ENCODE measurements at places on chromosomes 2 and 18.
A peak's percentile ranks its signal among the peaks of the same experiment; 100 is the strongest.

GRCh38 chr18:21074336-21075323 lies 37.0 kb downstream of the ROCK1 start:
- DNase-seq, result no peak

DNA sequence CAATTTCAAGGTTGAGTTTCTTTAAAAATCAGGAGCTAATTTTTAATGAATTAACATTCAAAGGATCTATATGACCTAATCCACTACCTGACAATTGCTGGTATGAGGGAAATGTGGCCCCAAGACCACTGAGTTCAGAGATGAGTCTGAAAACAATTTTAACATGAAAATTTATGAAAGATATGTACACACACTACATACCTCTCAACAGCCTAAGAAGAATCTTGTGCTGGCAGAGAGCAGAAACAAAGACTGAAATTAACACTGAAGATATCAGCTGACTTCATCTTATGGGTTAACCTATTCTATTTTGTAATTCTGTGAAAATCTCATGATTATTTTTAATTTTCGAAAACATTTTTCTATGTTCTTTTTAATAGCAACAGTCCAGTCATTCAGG lies 1.7 kb downstream of the FAP start:
- DNase-seq, result no peak

GRCh38 chr2:229196448-229196847 lies 74.6 kb downstream of the PID1 start:
- no peak for DNase-seq

DNA sequence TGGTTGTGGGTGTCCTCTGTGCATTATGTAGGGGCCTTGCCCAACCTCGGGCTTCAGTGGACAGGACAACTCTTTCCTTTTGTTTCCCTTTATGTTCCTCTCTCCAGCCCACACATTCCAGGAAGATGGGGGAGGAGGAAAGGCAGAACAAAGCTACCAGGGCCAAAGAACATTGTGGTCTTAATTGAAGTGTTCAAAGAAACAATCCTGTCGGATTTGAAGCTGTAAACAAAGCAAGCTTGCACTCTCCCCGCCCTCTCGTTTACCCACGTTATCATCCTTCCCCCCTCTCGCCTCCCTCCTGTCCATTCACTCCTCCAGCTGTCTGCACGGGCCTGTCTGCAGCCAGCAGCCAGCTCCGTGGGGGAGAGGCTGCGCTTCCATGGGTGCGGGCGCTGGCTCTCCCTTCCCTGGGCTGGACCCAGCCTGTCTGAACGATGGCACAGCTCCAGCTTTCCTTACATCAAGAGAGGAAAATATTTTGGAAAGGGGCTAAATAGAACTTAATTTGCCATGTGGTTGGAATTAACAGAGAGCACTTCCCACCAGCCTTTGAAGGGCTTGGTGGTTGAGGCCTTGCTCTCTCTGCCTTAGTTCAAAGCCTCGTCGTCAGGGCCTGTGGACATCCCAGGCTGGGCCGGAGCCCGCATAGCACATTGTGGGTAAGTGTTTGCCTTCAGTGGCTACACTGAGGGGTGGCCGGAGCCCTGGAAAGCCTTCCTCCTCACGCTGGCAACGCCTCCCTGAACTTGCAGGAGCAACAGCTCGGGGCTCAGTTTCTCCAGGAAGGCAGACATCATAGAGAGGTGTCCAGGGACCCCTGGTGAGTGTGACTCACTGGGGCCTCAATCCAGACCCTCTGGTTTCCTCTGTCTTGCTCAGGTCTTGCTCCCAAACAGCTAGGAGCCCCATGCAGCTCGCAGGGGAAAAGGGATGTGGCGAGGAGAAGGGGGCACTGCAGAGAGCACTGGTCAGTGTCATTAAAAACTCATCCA lies 60.6 kb upstream of the HS6ST1 start:
- no peak for DNase-seq

DNA sequence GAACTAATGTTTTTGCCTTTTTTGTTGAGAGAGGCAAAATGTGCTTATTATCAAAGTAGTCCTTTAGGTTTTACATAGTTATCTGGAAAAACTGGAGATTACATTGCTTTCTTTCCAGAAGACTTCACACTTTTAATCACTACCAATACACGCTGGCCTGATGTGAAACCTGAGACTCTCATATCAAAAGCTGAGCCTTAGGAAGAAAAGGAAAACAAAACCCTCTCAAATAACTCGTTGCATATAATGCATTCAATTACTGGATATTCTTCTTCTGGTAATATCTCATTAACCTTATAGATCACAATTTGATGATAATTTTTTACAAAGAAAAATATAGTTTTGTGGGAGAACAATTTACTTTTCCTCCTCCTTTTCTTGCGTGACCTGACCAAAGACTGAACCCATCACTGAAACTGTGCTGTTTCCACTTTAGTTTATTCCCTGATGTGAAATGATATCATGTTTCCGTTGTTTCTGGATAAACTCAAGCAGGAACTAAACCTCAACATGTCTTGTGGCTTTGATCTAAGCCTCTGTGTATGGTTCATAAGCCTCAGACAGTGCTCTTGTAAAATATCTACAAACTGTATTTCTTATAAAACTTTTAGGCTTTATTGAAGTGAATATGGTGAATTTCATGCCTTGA lies 332.4 kb downstream of the GULP1 start:
- DNase-seq, result no peak

DNA sequence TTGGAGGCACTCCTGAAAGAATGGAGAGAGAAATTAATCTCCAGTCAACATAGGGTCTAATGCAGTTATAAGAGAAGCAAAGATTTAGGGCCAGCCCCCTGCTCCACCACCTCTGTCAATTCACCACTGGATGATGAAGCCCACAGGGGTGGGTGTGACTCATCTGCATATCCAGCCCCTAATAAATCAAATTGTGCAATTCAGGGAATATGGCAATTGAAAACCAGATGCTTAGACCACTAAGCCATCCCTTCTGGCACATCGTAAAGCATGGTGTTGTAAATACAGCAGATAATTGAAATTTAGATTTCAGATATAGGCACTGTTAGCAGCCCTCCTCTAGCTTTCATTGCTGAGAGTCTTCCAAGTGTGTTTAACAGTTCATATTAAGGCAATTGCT lies 541.4 kb downstream of the PARD3B start:
- no peak for DNase-seq

DNA sequence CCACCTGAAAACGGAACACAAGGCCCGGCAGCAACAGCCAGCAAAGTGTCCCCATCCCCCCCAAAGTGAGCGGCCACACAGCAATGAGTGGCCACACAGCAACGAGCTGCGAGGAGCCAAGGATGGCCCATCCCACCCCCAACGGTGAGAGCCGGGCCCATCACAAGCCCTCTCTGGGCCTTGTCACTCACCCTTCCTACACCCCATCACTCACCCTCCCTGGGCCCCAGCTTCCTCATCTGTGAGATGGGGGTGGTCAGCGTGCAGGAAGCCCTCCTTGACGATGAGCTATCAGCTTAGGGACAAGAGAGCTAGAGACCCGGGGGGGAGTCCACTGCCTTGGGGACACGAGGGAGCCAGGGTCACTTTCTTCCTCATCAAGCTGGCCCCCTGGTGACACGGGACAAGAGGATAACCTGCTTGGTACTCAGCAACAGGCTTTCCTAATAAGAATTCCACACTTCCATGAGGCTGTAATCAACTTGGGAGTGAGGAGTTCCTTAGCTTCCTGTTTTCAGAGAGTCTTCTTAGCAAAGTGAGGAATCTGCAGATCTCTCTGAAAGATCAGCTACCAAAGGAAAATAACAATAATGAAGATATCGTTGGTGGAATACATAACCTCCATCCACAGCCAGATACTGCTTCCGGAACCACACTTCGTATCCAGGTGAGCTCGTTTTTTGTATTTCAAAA lies 92.8 kb downstream of the HDAC4 start:
- DNase-seq, result no peak

DNA sequence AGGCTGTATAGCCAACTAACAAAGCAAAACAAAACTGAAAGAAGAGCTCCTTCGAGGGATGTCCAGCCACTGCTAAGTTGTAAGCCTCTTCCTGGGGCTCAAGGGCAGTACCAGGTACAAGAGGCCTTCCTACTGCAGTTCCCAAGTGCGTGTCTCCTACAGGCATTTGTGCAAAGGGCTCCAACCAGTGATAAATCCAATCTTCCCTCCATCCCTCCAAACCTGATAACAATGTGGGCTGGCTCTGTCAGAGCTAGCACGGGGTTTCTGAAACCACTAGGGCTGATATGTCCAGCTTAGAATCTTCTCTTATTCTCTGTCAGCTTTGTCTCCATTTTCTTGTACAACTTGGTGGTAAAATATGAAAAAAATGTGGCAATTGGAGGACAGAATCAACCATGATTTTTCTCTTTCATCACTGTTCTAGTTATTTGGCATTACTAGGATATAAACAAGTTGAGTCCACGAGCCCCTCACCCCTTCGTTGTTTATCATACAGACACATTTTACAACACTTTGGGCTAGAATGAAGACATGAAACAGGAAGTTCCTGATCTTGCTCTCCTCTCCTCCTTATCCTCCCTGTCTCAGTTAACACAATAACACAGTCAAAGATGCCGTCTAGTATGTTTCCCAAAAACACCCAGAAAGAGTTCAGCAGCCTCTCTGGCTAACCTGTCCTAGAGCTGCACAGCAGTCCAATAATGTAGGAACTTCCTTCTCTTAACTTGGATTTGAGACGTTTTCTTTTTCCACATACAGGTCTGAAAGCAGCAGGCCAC lies 35.4 kb upstream of the WIPF1 start:
- no peak for DNase-seq

- DNase-seq, result no peak
These were observed 32.8 kb downstream of the MSH6 start for GRCh38 chr2:47815764-47816163.

GRCh38 chr2:231642631-231643494 lies 50.2 kb downstream of the TEX44 start:
- peak; percentile 93 for DNase-seq

DNA sequence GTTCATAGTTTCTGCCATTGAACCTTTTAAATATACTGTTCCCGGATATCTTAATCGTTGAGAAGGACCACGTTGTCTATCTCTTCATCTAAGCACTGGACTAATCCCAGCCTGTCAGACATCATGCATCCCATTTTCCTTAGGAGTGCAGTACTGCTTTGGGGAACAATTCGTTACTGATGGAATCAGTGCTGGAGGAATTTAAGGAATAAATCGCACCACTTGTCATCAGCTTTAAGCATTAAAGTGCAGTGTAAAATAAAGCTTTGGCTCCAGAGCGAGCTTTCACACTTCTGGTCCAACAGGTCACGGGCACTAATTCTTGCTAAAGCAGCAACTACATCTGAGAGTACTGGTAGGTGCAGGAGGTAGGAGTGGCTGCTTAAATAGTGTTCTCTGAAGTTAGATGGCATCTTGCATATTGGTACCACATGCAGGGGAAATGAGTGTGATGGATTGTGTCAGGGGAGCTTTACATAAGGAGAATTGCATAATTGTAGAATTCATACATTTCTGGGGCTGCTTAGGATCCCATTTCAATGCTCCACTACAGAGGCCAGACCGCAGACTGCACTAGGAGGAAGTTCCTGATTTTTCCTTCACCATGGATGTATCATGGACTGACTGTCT lies 105.7 kb upstream of the RASGRP3 start:
- DNase-seq, result no peak

DNA sequence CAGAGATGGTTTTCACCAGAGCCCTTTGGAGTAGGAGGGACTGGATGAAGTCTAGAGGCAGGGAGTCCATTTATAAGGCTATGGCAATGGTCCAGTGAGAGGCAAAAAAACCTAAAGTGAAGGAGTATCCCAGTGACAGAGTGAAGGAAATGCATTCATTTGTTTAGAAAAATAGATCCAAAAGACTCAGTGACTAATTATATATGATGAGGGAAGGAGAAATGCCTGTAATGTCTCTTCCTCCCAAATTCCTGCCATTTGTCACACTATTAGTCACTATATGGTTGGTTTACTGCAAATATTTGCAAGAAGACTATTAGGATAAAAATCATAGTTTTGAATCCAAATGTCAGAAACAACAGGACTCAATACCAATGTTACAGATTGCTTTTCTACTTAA lies 104.2 kb downstream of the ZNF521 start:
- no peak for DNase-seq

- no peak for DNase-seq
These were observed 26.9 kb upstream of the PPP1R1C start for GRCh38 chr2:181958726-181959125.

DNA sequence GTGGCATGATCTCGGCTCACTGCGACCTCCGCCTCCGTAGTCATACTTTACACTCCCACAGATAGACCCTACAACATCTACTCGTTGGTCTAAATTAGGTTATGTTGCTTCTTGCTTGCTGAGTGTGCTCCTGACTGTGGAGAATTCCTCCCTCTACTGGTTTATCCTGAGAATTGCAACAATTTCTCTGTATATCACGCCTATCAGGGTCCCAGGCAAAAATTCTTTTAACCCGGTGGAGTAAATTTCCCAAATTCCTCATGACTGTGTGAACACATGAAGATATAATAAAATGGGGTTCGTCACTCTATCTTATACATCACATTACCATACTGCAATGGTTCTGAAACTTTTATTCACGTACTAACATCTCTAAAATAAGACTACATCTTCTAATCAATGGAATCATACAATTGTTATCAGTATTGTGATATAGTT lies 156.7 kb downstream of the EVA1A start:
- peak; percentile 59 for DNase-seq

DNA sequence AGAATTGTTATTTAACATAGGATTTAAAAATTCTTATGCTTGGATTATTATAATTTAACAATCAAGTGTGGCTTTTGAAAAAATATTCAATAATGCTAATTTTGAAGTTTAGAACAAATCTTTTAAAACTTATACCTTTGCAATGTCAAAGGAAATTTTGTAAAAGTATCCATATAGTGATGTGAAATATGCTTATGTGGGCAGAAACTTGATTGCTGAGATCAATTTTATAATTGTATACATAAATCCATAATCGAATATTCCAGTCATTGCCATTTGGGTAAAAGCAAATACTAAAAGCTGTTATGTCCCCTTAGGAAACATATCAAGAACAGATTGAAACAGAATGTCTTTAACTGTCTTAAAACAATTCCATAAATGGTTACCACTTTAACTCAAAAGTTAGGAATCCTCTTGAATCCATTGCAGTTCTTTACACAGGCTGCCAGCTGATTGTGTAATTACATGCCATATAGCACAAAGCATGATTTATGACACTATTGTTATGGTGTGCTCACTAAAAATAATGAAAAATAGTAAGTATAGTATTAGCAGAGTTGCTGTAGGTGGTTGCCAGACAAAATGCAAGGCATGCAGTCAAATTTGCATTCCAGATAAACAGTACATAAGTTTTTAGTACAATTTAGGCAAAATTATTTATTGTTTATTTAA lies 24.2 kb downstream of the PLCL1 start:
- DNase-seq, result no peak

DNA sequence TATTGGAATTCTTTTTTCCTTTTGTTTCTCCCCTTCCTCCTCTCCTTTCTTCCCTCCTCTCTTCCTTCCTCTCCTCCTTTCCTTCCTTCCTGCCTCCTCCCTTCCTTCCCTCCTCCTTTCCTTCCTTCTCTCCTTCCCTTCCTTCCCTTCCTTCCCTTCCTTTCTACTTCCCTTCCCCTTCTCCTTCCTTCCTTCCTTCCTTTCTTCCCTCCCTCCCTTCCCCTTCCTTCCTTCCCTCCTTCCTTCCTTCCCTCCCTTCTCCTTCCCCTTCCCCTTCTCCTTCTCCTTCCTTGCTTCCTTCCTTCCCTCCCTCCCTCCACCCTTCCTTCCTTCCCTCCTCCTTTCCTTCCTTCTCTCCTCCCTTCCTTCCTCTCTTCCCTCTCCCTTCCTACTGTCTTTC lies 431.0 kb upstream of the MEIS1 start:
- DNase-seq, result no peak

All from KBM-7 (cell line).